ENCODE measurements at places on chromosomes 4 and X. TPM values are rescaled to one million over a fixed set of nuclear protein-coding genes. Genes with fewer than 3 reads are reported as not detected.

DNA sequence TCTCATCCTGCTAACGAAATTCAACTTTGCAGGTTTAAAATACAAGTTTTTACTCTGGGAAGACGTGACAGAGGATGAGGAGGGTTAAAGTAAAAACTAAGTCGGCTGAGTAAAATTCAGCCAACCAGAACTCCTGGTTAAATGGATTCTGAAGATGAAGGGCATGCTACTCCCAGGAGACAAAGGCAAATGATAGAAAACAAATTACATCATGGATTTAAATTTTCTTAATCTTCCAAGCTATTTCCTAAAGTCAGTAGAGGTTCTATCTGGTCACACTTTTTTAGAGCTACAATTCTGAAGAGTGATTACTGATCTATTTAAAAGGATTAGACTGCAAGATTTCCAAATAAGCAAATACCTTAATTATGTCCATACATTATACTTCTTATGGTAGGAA is 47.9 kb downstream of the ZNF827 start:
- DNase-seq, result no peak

DNA sequence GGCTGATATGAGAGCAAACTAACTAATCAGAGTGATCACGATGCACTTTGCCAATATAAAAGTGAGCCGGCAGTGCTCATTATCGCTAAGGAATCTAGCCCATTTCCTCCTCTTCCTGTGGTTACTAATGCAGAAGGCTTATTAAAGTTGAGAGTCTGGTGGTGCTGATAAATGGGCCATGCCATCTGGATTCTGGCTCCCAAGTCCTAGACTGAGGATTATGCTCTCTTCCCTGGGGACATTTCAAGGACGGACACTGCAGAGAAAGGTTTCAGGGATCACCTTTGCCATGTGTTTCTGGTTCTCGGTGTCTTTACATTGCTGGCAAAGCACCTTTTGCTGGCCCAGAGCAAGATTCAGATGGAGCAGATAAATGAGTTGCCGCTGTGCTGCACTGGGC is 85.3 kb downstream of the RTL5 start:
- no peak for DNase-seq

- DNase-seq, result no peak
These were observed 452.4 kb downstream of the BCOR start for GRCh38 chrX:39645178-39645895.

- no peak for DNase-seq
These were observed 591 bp upstream of the NWD2 start for GRCh38 chr4:37243722-37244582.

DNA sequence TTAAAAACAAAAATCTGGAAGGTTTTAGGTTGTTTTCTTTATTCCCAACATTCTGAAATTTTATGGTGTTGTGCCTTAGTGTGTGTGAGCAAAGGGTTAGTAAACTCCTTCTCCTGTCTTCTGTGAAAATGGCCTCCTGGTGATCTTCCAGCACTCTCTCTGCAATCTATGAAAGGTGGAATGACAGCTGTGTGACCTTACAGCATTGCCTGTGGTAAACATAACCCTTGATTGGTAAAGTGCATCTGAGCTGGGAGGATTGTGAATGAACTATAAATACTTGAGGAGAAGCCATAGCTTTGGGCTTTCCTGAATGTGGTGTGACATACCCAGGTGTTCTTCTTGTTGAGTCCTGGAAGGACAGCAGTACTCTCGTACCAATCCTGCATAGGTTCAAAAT is 10.0 kb downstream of the ART3 start:
- DNase-seq, result no peak

DNA sequence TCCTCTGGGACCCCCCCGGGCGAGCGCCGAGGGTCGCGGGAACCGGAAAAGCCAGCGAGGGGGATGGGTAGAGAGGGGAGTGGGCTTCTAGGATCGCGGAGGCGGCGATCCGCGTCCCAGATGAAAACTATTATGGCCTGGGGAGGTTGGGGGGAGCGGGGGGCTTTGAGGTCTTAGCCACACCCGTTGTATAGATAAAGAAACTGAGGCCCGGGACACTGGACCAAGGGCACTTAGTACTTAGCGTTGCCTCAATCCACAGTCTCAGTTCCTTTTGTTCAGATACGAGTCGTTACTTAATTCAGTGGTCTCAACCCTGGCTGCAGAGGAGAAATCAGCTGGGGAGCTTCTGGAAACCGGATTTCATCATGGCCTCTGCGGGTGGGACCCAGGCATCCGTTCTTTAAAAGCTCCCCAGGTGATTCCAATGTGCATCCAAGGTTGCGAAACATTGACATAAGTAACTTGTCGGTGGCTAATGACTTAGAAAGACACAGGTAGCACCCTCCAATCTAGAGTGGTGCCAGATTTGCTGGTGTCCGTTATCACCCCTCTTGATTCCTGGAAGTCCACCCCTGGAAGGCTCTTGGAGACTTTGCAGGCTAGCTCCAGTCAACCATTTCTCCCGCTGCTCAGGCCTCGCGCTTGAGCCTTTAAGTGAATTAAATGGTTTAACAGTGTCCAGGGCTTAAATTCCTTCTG is 90.7 kb downstream of the GEMIN8 start:
- DNase-seq, result no peak

- DNase-seq, result no peak
These were observed 58.3 kb downstream of the LEF1 start for GRCh38 chr4:108110450-108110849.

DNA sequence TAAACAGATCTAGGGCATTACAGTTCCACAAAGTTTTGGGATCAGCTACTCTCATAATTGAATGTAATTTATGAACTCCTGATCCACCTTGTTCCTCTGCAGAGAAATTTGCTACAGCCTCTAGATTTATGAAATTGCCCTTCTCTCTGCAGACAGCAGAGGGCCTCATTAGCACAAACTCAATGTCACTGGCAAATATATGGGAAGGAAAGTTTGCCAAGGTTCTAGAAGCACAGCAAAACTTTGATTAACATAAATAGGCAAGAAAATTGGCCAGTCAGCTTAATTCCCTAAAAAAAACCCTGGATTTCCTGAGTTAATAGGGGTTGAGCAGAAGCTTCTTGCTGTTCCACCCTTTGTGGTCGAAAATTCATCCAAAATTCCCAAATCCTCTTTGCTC is 31.5 kb downstream of the PRPS1 start:
- DNase-seq, result no peak

DNA sequence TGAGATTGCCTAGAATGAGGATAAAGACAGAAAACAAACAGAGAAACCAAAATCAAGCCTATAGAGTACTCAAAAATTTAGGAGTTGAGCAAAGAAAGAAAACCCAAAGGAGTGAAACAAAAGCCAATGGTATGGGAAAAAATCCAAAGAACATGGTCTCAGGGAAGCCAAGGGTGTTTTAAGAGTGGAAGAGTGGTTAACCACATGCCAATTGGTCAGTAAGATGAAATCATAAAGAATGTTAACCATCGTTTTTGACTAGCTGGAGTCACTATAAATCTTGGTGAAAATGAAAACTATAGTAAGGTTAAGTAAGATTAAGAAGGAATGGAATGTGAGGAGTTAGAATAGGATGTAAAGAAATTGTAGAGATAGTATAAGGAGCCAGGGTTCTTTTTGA is 64.7 kb upstream of the RPL34 start:
- no peak for DNase-seq

DNA sequence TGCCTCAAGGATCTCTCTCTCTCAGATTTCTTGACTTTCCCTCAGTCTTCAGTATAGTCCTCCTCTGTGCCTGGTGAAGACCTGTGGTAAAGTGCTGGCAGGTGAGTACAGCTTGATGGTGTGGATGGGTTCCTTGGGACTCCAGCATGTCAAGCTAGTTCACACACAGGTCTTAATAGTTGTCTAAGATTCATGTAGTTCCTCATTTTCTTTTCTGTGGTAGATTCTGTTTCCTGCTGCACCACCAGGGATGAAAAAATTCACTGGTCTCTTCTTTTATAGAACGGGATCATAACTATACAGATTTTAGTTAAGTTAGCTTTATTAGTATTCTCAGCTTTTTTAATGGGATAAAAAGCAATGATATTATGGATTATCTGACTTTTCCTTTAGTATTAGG is 32.5 kb upstream of the PAQR3 start:
- no peak for DNase-seq

DNA sequence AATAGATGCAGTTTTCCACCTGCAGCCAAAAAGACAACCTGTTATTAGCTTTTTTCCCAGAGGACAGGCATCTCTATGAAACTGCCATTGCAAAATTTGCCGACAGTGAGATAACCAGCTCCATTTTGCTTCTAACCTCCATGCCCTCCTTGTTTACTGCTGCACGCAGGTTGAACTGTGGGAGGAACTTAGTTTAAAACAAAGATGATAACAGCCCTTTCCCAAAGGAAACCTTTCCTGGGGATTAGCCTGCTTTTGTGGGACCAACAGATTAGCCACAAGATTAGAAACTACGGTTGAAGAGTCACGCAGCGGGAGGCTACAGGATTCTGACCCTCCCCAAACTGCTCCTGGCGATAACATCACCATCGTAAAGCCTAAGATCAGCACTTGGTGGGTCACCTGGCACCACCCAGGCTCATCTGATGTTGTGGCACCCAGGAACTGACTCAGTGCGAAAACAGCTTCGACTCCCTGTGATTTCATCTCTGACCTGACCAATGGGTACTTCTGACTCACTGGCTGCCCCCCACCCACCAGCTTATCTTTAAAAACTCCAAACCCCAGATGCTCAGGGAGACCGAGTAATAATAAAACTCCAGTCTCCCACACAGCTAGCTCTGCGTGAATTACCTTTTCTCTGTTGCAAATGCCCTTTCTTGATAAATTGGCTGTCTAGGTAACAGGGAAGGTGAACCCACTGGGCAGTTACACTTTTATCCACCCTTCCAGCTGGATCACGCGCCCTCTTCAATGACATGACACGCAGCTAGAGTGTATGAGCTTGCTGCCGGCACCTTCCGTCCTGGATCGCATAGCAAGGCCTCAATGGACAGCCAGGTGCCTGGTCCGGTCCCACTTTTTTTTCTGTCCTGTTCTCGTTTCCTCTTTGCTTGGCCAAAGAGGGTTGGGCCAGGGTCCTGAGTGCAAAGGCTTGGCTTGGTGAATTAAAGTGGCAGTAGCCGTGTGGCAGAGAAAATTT is 27.2 kb downstream of the NOP14 start:
- DNase-seq, result peak; percentile 83

DNA sequence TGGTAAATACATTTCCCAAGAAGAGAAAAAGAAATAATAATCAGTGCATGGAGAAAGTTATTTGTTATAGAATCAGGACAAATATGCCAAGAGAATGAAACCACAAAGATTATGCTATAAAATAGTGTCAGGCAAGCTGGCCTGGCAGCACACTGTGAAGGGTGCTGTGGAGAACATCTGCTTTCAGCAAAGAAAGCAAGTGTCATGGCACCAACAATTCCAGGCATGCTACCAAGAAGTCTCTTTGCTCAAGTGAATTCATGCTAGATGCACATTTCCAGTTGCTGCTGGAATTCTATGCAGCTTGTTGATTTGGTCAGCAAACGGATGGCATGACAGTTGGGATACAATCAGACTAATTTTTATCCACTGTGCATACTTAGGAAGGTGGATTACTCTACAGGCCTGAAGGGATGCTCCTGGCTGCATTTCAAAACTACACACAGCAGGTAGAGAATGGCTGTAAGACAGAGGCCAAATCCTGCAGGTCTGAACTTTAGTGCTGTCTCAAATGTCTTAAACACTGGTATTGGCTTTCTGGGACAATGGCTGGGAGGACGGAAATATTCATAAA is 154.6 kb upstream of the FAT1 start:
- DNase-seq, result no peak

GRCh38 chr4:184444953-184445309 is 29.4 kb downstream of the IRF2 start:
- no peak for DNase-seq

DNA sequence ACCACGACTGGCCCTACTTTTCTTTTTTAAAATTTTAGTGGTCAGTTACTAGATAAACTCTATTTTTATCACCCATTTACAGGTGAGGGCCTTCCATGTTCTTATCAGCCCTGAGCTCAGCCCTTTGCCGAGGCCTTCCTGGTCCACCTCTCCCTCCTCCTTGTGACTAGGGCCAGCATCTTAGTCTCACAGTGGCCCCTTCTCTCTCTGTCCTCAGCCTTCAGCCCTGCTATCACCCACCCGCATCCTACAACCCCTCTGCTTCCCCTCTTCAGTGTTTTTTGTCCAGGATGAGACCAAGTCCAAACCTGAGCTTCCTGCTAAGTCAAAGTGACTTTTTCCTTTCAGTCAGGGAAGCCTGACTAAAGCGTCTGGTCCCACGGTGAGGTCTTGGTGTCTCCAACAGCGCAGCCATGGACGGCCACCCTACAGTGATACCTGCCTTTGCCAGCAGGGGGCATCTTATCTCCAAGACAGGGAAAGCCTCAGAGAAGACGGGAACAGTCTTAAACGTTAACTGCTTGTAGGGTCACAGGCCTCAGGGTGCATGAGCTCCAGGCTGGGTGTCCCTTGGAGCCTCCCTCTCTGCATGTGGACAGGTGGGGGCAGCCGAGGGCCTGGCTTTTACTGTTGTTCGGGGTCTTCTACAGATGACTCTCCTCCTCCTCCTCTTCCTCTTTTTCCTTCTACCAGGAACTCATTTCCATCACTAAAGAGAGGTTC is 11.7 kb upstream of the GAGE10 start:
- no peak for DNase-seq

- DNase-seq, result no peak
These were observed 947.9 kb downstream of the FAT4 start for GRCh38 chr4:126262665-126263064.

DNA sequence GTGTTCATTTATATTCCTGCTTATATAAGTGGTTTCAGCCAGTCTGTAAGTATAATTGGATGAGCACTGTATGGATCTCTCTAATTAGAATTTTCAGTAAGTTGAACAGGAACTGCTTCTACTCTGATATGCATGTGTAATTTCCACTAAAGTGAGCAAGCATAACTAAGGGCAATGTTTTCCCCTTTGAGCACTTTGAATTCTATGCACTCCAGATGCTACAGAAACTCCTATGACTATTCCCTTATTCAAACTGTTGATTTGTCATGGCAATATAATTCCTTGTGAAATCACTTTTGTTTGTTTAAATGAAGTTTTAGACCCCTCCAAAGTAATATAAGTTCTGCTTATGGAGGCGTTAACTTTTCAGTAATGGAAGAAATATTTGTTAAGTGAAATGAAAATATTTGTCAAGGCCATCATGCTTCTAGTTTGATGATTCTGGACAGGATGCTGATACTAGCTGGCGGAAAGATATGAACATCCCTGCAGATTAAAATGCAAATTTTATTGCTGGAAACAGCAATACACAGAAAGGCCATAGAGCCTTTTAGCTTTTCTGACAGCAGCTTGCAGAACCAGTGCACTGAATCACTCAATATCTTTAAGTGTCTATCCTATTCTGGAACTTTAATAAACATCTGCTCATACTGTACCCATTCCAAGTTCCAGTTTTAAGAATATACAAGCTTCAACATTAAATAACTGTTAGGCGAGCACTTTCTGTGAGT is 1460.8 kb downstream of the RAPGEF2 start:
- DNase-seq, result no peak

GRCh38 chr4:32858971-32859370 is 2138.8 kb downstream of the PCDH7 start:
- no peak for DNase-seq

GRCh38 chrX:43741843-43742573 is 85.9 kb downstream of the MAOA start:
- DNase-seq, result no peak

The GYPE gene
- 1.7 TPM for total RNA-seq

The YIPF7 gene
- not detected for total RNA-seq

The SHOX gene
- 0.10 TPM for total RNA-seq

The MAGEA2 gene
- total RNA-seq, result not detected

The PDHA2 gene
- not detected for total RNA-seq

The EPGN gene
- total RNA-seq, result not detected

The COX7B2 gene
- not detected for total RNA-seq

The WDR17 gene
- total RNA-seq, result 1.4 TPM
